Left ventricle myocardium superior (tissue), 1 donor: ENCODE measurements at places on chromosomes 11 and 22. TPM values are rescaled to one million over a fixed set of nuclear protein-coding genes. Genes with fewer than 3 reads are reported as not detected.
A peak's percentile ranks its signal among the peaks of the same experiment; 100 is the strongest.

DNA sequence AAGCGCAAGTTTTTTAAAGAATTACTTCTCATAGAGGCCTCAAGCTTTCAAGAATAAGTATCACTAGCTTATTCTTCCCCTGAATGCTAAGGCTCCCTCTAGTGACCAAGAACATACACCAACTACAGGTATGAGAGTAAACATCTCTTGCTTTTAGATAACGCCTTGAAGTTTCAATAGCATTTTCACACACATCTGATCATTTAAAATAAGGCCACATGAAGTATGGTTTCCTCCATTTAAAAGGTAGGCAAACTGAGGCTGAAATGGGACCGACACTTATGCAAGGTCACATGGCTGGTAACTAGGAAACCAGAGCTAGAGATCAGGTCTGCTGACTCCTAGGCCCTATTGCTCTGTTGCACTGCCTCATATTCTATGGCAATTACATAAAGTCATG lies 66.5 kb downstream of the CCDC34 start:
- DNase-seq = no peak

- DNase-seq = no peak
Measured at GRCh38 chr11:20026629-20027555, 133.4 kb downstream of the DBX1 start.

DNA sequence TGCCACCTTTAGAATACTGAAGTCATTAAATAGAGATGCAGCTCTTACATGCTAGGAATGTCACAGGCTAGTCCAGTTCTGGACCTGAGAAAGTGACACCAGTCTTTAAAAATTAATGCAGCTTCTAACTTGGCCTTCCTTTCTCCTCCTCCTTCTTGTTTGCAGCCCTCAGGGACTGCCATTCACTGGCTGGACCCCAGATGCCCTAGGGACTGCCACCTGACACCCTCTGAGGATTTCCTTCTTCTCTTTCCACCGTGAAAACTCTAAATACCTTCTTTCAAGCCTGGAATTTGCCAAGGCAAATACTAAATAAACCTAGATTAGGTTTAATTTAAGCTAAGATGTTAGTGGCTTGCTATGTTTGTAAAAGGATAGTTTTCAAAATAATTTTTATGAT lies 78.4 kb downstream of the MUC15 start:
- DNase-seq = no peak

C11orf24 gene
- 23.9 TPM for total RNA-seq

OR8D1 gene
- total RNA-seq = not detected

B4GALNT4 gene
- total RNA-seq = 0.50 TPM

PKDREJ gene
- total RNA-seq = not detected

- no peak for DNase-seq
Measured at GRCh38 chr11:60972182-60973030, 926 bp downstream of the CD6 start.

- DNase-seq = peak; percentile 84
Measured at GRCh38 chr11:67584205-67584880, 731 bp downstream of the GSTP1 start.

CDC42BPG gene
- total RNA-seq = 0.40 TPM

DNA sequence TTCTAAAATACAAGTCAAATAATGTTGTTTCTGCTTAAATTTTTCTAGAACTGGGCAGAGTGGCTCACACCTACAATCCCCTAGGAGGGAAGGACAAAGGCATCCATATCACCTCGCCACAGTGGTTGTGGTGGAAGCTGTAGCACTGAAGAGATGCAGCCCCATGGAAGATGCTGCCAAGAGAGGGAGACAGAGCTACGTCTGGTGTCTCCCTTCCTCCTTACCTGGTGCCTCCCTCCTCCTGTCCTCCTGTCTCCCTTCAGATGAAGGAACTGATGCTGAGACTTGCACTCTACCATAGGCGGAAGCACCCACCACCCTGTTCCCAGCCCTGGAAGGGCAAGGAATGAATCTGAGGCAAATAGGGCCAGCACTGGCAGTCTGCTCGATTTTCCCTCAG lies 22.3 kb downstream of the MMP27 start:
- no peak for DNase-seq

FGF19 gene
- total RNA-seq = not detected

DNA sequence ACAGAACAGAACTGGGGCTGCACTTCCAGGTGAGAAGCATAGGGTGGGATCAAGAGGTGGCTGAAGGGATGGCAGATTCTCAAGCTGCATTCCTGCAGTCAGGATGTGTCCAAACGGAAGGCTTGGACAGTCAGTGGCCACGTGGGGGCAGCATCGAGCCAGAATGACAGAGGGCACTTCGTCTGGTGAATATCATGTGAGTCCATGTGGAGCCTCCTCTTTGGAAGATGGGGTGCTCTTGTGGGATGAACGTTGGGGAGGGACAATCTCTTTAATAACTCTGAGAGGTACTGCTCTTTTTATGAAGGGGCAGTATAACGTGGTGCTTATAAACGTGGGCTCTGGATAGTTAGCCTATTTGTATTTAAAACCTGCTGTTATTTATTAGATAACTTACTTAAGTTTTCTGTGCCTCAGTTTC lies 154.9 kb upstream of the NAV2 start:
- DNase-seq = peak; percentile 88

GRCh38 chr11:77149716-77150392 lies 21.8 kb downstream of the MYO7A start:
- DNase-seq = peak; percentile 17

OR5P2 gene
- total RNA-seq = not detected

DNA sequence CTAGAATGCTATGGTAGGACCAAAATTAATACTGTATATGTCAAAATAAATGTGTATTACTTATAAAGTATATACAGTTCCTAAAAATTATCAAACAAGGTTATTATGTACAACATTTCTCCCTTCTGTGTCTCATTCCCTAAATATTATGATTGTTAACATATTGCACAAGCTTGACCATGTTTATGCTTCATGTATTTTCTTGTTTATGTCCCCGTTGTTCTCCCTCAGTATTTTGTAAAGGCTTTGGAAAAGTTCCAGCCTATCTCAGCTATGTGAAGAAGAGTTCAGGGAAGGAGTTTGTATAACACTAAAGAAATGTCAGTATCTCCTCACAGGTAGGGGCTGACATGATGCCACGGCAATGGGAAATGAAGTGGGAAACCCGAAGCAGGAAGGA lies 19.6 kb downstream of the ADM start:
- DNase-seq = no peak

DNA sequence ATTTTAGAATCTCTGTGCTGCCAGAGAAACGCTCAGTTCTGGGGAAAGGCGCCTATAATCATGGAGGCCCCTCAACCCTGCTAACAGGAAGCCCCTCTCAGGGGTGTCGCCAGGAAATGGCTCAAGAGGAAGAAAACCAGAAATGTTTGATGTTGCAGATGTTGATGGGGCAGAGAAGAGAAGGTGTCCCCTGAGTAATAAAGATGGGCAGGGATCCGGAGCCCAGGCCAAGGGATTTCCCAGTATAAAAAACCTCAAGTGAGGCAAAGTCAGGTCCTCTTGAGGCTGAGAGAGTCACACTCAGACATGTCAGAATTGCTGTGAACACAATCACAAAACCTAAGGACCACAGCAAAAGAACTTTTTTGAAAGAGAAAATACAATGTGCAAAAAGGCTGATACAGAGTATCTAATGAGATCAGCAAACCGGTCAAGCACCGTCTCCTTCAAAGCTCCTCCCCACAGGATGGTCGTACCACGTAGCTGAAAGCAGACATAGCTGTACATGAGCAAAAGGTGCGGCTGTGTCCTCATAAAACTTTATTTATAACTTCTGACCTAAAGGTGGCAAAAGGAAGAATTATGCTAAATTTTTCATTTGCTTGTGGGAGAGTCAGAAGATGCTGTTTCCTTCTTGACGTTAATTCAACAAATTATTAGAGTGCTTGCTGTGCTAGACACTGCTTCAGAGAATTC lies 12.2 kb downstream of the MOV10L1 start:
- DNase-seq = no peak

- no peak for DNase-seq
Measured at GRCh38 chr22:24968066-24968561, 15.6 kb downstream of the KIAA1671 start.

DCDC1 gene
- total RNA-seq = not detected

- DNase-seq = no peak
Measured at GRCh38 chr11:90512846-90513245, 290.0 kb upstream of the CHORDC1 start.
